ENCODE measurements at places on chromosomes 2 and 18.

GRCh38 chr18:10416065-10416464 lies 38.4 kb upstream of the APCDD1 start:
- DNase-seq, result no peak

GRCh38 chr2:69827796-69828540 lies 1.5 kb upstream of the GMCL1 start:
- no peak for DNase-seq

GRCh38 chr2:209977386-209978239 lies 24.8 kb upstream of the RPE start:
- no peak for DNase-seq

GRCh38 chr2:223928113-223929006 lies 16.8 kb downstream of the WDFY1 start:
- no peak for DNase-seq

DNA sequence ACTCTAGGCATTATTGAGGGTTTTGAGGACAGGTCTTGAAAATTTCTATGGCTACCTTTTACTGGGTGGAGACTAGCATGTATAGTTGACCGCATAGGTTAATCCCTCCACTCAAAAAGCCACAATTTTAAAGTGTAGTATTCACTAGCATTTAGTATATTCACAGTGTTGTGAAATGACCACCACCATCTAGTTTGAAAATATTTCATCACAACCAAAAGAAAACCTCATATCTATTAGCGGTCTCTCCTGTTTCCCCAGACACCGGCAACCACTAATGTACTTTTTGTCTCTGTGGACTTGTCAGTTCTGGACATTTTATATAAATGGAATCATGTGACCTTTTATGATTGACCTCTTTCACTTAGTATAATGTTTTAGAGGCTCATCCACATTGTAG lies 53.9 kb downstream of the MSH2 start:
- DNase-seq, result no peak

DNA sequence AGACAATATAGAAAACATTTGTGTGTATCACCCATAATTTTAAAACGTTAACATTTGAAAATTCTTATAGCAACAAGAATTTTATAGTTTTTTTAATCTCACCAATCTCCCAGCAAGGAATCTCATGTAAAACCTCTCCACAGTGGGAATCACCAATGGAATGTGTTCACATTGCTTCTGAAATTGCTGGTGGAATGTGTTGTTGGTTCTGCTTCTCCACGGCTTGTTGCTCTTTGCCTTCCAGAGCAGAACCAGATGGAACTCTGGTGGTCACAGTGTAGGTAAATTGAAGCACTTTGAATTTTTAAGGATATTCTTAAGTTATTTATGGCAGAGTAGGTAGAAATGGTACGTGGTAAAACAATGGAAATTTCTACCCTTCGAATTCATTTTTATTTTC lies 35.1 kb downstream of the DCAF17 start:
- no peak for DNase-seq
